ENCODE measurements at places on chromosomes 1 and 21.

GRCh38 chr1:156744786-156745419 lies 4.0 kb upstream of the MRPL24 start:
- H3K36me3 ChIP-seq, result peaks cover 16% of the 10 kb centered on the region
- H3K27ac ChIP-seq, result peak overlapping the region; percentile 99
- DNase-seq, result no peak

GRCh38 chr1:32151319-32151787 lies 28.1 kb upstream of the TXLNA start:
- no peak for DNase-seq
- no peaks in the 10 kb centered on the region for H3K27me3 ChIP-seq
- H3K27ac ChIP-seq, result no peak overlapping the region
- H3K36me3 ChIP-seq, result peaks cover 2% of the 10 kb centered on the region

DNA sequence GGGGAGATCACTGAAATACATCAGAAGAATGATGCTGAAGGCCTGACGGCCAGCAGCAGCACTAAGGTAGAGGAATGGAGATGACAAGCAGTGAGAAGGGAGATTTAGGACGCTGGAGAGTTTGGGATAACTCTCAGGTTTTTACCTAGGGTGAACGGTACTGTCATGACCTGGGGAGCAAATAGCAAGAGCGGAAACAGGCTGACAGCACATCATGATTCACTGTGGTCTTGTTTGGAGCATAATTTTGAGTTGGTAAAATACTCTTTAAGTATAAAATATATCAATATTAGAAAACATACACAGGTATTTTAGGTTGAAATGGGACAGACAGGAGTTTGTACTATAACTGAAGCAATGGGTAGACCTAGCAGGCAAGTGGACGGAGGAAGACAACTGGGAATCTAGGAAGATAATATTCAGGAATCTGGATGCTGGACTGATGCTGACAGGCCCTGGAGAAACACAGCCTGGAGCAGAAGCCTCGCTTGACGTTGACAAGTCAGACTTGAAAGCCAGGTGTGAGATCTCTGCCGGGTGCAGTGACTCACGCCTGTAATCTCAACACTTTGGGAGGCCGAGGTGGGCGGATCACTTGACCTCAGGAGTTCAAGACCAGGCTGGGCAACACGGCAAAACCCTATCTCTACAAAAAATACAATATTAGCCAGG lies 33.3 kb downstream of the ALG14 start:
- H3K4me1 ChIP-seq, result peaks cover 3% of the 10 kb centered on the region
- DNase-seq, result no peak
- no peaks in the 10 kb centered on the region for H3K27me3 ChIP-seq
- no peak overlapping the region for H3K27ac ChIP-seq
- no peak overlapping the region for H3K4me3 ChIP-seq

GRCh38 chr1:229993060-229993459 lies 74.0 kb upstream of the GALNT2 start:
- no peak overlapping the region for H3K27ac ChIP-seq
- DNase-seq, result no peak
- H3K27me3 ChIP-seq, result peaks cover 10% of the 10 kb centered on the region
- H3K4me3 ChIP-seq, result no peak overlapping the region

- no peak for DNase-seq
- H3K27me3 ChIP-seq, result no peaks in the 10 kb centered on the region
- H3K4me1 ChIP-seq, result no peaks in the 10 kb centered on the region
- no peak overlapping the region for H3K4me3 ChIP-seq
These were observed 495.6 kb upstream of the NEGR1 start for GRCh38 chr1:72777918-72778317.

Measured in HCT116 (cell line).